ENCODE measurements at places on chromosomes 3 and 15.

GRCh38 chr3:27526614-27527315 is 42.6 kb upstream of the SLC4A7 start:
- DNase-seq = no peak

GRCh38 chr3:14617508-14618023 is 34.0 kb upstream of the CCDC174 start:
- no peak for DNase-seq

DNA sequence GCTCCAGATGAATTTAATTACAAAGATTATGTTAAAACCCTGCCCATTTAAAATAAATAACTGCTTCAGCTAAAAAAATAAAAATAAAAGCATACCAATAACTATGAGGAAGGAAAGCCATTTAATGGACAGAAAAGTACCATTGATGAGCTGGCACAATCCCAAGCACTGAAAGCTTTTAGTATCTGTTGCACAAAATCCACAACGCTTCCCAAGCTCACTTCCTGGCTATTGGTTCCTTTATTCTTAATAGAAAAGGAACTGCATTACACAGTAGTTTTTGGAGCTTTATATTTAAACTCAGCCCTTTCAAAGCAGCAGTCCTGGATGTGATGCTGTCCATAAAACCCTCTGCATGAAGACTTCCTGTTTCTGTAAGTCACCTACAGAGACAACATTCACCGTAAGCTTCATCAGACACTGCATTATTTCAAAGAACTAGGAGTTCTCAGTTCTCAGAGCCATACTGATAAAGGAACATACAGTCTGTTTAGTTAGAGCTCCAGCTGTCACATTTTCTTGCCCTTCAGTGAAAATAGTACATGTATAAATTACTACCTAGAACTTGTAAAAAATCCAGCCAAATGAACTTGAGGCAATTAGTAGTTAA is 81.5 kb downstream of the CSNK1G1 start:
- no peak for DNase-seq

- no peak for DNase-seq
These were observed 60.4 kb upstream of the SEC13 start for GRCh38 chr3:10381336-10381735.

GRCh38 chr3:187197335-187197649 is at the start of gene RTP1:
TSS of gene RTP1 (plus strand) at chr3:187197486. CDS start at chr3:187197516, 30 bp downstream.
- no peak for DNase-seq

DNA sequence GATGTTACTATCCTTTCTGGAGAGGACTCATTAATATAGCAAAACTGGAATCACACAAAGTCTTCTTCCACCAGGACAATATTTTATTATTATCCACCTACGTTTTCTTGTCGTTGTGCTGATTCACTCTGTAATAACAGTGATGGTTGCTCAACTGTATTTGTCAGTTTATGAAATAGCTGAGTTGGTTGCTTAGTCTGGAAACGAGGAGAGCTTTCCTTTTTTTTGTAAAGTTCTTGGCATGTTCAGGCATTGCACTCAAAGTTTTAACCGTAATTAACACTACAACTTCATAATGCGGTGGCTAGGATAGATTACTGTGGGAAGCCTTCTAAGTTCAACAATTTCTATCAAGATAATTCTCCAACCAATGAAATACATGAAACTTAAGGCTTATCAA is 131.2 kb downstream of the RAP2B start:
- no peak for DNase-seq

- DNase-seq = no peak
These were observed 299.9 kb downstream of the UACA start for GRCh38 chr15:70463453-70463834.

DNA sequence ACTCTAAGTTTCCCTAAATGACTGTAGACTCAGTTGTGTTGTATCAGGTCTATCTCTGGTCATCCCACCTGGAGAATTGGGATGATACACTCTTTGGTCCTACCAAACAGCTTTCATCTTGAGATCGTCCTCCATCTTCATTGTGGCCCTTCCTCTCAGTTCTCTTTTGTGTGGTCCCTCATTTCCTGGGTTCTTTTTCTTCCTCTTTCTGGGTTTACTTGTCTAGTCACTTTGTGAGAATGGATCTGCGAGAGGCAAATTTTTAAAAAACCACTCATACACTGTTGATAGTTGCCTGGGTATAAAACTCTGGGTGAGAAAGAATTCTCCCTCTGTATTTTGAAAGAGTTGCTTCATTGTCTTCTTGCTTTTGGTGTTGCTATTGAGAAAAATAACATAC is 6.0 kb upstream of the AMOTL2 start:
- DNase-seq = no peak

- no peak for DNase-seq
These were observed 145.8 kb upstream of the THRB start for GRCh38 chr3:24640330-24640877.

DNA sequence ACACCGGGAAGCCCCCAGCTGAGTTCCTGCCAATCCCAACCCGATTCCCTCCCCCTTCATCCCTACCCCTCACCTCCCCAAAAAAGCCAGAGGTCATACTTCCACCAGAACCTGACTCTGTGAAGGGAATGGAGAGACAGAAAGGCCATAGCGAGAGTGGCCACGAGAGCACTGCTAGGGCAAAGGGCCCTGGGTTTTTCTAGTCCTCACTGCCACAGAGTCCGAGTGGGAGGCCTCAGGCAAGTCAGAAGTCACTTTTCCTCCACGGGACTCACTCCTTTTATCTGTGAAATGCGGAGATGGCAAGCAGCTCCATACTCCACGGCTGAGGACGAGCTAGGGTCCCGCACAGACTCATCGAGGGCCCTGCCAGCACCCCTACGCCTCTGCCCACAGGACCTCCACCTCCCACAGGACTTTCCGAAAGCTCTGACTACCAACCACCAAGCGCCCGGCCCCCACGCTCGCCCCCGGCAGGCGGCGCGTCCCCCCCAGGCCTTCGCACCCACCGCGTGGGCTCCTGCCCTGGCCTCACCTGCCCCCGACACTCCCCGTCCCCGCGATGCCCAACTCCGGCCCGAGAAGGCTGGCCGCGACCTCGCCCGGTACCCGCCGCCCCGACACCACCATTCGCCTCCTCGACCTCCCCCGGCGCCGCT is 792 bp downstream of the ATP13A3 start:
- peak; percentile 49 for DNase-seq

All from T-helper 9 cell (primary cell).